Stimulated activated CD8-positive, alpha-beta memory T cell treated with anti-CD3 and anti-CD28 coated beads, Interleukin-4, amount 100 ng/mL, for 4 hours (primary cell): ENCODE measurements at places on chromosomes 3 and 15.

DNA sequence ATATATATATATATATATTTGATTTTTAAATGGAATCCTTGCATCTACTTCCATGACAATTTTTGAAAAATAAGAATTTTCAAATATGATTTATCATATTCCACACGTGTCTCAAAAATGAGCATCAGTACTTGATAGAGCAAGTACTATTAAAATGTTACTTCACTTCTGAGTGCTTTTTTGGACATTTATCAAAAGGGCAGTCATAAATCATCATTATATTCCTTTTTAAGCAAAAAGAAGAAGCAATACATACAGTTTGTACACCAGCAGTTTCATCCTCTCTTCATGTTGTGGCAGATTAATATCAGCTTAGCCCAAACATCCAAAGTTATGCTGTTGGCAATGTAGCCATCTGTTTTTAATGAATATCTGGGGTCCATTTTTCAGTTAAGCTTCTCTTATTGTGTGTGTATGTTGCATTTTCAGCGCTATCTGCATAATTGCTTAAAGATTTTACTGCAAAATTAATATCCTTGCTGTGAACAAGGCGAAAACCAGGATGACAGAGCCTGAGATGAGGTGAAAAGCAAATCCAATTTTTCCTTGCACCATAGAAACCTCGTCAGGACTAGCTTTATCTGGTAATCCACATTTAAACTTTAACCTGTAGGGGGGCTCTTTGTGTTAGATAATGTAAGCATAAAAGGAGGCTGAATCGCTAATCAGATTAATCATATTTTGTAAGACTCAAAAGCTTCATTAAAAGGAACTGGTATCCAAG, 604.9 kb upstream of the AGTR1 start:
- no peak for DNase-seq

- no peak for DNase-seq
These were observed 171.7 kb downstream of the NR2F2 start for GRCh38 chr15:96502196-96502595.

DNA sequence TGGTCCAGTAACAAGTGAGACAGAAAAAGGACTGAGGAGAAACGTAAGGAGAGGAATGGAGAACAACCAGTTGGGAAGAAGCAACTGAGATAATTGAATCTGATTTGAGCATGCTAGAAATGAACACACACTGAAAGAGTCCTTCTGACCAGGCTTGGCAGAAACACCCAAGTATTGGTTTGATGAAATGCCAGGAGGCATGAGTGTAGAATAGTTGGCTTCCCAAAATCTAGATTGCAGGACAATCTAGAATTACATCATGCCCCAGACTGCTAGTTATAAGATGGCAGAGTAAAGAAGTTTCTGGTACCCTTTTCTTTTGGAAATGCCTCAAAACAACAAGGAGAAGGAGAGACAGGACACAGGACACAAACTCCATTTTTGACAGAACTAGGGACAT, 189.7 kb upstream of the STT3B start:
- no peak for DNase-seq

DNA sequence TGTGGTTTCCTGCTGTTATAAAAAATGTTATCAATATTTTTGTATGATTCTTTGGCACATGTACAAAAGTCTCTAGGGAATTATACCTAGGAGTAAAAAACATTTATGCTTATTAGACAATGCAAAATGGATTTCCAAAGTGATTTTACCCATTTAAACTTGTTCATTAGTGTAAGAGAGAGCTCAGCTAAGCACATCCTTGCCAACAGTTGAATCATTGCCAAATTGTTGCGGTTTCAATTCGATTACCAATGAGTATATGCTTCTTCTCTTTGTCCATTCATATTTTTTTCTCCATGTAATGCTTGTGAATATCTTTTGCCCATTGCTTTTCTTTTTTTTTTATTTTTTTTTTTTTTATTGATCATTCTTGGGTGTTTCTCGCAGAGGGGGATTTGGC, 17.2 kb downstream of the CASR start:
- DNase-seq: no peak

DNA sequence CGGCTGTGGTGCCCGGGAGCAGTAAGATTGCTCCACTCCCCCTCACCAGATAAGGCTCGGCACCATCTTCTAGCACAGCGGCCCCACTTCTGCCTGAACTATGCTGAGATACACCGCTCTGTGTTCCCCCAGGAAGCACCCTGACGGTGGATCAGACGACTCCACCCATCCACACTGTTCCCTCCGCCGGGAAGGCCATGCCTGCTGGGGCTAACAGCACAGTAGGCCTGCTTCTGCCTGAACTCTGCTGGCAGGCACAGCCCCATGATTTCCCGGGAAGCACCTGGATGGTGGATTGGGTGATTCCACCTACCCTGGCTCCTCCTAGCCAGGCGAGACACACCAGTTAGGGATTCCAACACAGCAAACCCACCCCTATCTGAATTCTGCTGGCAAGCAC, 36.3 kb upstream of the PPM1L start:
- no peak for DNase-seq

- DNase-seq: no peak
These were observed 8.6 kb downstream of the PARP9 start for GRCh38 chr3:122555275-122556071.

DNA sequence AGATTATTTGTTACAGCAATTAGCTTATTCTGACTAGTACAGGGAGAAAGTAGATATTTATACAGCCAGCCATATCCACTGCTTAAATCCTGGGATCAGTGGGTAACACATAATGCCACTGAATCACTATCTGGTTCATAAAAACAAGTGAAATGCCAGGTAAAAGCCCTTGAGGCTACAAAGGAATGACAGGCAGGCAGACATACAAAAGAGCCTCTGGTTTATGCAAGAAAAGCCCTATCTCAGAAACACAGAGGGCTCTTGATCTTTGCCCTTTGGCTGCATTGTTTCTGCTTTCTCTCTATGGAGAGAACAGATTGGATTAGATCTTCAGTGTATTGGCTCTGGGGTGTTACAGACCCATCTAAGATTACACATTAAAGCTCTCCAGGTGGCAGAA, 115.4 kb upstream of the GADL1 start:
- no peak for DNase-seq

DNA sequence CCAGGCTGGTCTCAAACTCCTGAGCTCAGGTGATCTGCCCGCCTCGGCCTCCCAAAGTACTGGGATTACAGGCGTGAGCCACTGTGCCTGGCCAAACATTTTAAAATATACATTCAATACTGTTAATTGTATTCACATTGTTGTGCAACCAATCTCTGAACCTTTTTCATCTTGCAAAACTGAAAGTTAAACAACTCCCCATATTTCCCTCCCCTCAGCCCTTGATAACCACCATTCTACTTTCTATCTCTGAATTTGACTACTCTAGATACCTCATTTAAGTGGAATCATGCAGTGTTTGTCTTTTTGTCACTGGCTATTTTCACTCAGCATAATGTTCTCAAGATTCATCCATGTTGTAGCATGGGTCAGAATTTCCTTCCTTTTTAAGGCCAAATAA, 30.0 kb downstream of the HMCES start:
- DNase-seq: no peak

DNA sequence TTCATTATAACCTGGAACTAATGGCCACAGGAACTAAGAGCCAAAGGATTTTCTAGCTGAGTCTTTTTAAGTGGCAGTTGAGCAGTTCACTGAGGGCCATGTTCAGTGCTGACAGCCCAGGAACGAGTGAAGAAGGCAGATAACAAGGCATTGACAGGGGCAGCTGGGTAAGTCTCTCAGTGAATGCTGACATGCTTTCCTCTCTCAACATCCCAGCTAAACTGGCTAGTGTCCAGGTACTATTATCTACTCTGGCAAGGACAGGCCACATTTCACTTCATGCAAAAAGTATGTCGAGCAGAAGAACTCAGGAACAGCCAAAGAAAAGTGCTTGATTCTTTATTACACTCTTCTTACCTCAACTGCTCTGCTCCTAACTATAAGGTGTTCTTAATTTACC, 515.9 kb downstream of the NLGN1 start:
- DNase-seq: no peak

GRCh38 chr3:121724130-121724529, 25.4 kb downstream of the GOLGB1 start:
- DNase-seq: no peak

- no peak for DNase-seq
These were observed 57.6 kb downstream of the FNDC3B start for GRCh38 chr3:172096881-172097420.

DNA sequence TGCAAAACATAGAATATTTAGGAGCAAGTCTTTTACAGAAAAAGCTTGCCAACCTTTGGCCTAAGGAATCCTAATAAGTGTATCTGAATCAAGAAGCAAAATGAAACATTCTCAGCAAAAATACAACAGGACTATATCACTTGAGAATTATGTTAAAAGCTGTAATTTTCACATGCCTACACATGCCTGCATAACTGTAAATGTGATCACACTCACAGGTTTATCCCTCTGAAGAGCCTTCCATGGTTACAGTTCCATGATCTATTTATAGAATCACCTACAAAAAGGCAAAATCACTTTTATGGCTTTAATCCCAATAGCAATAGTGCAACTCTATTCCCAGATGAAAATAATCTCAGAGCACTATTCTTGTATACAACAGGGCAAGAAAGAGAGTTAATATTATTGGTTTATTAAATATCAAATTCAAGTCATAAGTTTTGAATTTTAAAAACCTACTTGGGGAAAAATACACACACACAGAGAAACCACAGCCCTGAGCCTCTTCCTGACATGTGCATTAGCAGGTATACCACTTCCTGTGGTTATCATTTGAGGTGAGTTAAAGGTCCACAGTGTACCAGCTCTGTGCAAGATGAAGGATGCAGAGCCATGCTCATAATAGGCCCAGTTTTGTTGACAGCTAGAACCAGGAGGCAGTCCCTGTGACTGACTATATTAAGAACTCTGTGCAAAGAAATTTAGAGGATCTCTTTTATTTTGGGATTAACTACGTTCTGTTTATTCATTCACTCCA, 252.5 kb upstream of the TGFBR2 start:
- no peak for DNase-seq

DNA sequence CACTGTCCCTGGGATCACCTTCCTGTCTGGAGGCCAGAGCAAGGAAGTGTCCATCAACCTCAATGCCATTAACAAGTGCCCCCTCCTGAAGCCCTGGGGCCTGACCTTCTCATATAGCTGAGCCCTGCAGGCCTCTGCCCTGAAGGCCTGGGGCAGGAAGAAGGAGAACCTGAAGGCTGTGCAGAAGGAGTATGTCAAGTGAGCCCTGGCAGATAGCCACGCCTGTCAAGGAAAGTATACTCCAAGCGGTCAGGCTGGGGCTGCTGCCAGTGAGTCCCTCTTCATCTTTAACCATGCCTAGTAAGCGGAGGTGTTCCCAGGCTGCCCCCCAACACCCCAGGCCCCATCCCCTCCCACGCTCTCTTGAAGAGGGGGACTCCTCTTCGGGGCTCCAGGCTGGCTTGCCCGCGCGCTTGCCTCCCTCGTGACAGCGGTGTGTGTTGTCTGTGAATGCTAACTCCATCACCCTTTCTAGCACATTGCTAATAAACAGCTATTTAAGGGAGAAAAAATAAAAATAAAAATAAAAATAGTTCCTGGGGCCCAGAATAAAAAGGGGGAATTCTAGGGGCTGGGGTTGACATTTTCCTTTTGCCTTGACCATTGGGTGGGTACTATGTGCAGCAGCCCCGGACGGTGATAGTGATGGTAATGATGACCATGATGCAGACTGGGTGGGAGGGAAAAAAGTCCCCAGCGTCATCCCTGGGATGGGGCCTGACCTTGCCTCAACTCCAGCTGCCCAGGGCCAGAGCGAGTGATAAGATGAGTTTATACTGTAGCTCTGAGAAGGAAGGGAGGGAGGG, 3.3 kb upstream of the ALAS1 start:
- DNase-seq: no peak

- DNase-seq: no peak
These were observed 34.1 kb upstream of the SFMBT1 start for GRCh38 chr3:53079791-53080555.
